Stimulated activated CD8-positive, alpha-beta memory T cell treated with anti-CD3 and anti-CD28 coated beads, Interleukin-4, amount 100 ng/mL, for 4 hours (primary cell): ENCODE measurements at places on chromosomes 7 and 10.

DNA sequence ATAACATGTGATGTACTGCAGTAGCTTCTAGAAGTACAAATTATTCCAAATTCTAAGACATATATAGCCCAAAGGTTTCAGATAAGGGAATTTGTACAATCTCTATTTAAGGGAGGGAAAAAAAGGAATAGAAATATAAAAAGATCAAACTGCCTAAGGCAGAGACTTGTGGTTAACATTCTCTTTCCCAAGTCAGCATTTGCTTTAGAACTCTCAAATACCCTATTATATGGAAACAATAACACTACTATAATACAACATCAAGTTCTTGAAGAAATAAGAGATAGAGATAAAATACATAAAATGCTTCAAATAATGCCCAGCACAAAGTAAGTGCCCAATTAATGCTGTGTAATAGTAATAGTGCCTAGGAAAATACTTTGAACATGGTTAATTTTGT is 123.1 kb downstream of the CRPPA start:
- DNase-seq: no peak

DNA sequence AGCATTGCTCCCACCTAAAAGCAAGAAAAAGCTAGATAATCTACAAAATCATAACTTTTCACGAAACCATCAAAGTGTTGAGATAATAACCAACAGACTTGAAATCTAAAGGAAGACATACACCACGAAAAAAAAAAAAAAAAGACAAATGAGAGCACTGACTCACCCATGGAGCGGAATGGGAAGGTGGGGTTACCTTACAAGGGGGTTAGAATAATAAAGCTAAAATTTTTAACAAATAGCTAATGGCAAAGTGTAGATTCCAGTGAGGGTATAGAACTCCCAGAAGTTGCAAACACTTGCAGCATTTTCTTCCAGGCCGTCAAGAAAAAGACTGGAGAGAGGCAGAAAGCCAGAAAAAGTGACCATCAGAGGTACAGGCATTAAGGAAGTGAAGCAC is 27.2 kb downstream of the IPMK start:
- DNase-seq: no peak

- DNase-seq: no peak
Measured at GRCh38 chr10:108327706-108328105, 1163.2 kb upstream of the SORCS1 start.

GRCh38 chr7:120070201-120070600 is 202.8 kb upstream of the KCND2 start:
- no peak for DNase-seq

DNA sequence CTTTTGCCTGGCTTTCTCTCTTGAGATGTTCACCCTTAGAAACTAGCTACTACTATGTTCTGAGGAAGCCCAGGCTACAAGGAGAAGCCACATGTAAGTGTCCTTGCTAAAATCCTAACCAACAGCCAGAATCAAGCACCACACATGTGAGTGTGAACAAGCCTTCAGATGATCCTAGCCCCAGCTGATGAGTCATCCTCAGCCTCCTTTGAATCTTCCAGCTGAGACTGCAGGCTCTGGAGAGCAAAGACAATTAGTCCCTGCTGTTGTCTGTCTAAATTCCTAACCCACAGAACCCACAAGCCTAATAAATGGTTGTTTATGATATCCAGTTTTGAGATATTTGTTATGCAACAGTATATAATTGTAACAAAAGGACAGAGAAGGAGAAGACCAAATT is 92.8 kb upstream of the TAC1 start:
- no peak for DNase-seq

DNA sequence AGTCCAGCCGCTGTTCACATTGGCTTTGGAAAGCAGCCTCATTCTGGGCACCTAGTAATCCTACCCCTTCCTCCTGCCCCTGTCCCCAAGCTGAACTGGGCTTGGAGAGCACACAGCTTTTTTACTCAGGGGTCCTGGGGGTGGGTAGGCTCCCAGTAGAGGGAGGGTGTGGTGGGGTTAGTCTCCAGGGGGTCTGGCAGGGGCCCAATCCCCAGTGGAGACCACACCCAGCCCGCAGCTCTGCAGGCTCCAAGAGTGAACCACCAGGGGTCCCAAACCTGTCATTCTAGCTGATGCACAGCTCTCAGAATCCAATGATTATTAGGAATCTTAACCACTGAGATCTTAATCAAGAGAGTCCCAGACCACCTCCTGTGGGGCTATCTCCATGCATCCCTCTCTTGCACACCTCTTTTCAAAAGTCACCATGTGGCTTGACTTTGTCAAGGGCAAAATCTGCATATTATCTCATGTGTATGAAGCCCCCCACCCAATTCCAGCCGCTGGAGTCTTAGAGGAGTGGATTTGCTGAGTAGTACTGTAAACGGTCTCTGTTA is 2.7 kb downstream of the HOXA11 start:
- no peak for DNase-seq
